ENCODE measurements at places on chromosomes 1 and 21.

DNA sequence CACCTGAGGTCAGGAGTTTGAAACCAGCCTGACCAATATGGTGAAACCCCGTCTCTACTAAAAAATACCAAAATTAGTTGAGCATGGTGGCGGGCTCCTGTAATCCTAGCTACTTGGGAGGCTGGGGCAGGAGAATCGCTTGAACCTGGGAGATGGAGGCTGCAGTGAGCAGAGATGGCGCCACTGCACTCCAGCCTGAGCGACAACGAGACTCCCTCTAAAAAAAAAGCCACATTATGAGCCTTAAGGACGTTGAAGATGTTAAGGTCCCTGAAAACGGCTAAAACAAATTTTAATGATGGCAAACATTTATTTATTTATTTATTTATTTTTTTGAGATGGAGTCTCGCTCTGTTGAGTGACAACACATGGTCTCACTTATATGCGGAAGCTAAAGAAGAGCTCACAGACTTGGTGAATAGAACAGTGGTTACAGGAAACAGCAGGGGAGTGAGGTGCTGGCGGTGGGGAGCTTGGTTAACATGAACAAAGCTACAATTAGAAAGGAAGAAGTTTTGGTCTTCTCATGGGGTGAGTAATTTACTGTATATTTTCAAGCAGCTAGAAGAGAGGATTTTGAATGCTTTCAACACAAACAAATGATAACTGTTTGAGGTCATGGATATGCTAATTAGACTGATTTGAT, 47.1 kb downstream of the TCP10L start:
- no peak for DNase-seq

GRCh38 chr1:56557746-56558145, 21.6 kb downstream of the PLPP3 start:
- no peak for DNase-seq

DNA sequence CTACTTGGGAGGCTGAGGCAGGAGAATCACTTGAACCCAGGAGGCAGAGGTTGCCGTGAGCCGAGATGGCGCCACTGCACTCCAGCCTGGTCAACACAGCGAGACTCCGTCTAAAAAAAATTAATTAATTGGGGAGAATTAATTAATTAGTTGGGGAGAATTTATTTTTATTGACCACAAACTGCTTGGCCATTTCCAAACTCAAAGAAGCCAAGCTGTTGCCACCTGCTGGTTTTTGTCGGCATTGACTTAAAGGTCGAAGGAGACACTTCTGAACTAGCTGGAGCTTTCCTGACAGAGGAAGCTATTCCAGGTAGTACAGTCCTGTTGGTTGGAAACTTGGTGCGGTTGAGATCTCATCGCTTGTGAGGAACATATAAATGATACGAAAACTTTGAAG, 13.1 kb downstream of the MAP1LC3C start:
- no peak for DNase-seq

DNA sequence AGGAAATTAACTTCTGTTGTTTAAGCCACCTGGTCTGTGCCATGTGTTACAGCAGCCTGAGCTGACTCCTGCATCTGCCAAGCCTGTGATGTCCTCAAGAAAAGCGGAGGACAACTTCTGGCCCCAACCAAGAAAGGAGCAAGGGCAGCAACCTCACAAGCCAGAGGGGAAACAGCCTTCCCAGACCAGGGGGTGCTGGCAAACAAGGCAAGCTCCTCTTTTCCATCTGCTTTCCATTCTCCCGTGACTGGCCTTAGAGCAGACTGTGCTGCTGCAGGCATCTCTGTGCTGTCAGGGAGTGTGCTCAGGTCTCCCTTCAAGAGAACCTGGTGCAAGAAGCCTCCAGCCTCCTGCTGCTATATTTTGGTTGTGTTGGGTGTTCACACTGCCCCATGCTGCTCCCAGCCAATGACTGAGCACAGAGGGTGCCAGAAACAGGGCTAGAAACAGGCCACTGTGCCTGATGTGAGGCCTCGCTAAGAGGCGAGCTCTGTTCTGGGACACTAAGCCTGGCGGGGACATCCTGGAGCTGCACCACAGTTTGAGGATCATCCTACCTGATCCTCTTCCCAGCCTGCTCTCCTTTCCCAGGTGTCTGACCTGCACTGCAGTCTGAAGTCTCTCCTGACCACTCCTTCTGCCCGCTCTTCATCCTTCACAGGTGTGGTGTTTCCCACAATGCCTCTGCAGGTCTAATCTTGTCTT, 27.5 kb upstream of the SLAMF9 start:
- no peak for DNase-seq

GRCh38 chr1:81802457-81802706, 1.6 kb downstream of the ADGRL2 start:
- no peak for DNase-seq

DNA sequence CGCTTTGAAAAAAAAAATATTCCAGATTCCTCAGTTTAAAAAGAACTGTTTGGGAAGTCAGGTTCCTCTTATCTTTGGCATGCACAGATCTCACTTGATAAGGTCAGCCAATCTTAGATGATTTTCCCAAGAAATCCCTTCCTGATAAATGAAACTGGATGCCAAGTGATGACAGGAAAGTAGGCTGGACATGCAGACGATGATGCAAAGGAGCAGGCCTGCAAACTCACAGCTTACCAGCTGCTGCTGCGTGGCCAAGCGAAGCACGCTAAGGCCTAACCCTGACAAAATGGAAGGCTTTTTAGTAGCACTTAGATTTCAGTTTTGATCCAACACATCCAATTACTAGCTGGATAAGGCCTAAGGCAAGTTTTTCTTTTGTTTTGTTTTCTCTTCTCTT, 10.1 kb downstream of the TADA1 start:
- DNase-seq: no peak
